ENCODE measurements at places on chromosomes 12 and 14.

DNA sequence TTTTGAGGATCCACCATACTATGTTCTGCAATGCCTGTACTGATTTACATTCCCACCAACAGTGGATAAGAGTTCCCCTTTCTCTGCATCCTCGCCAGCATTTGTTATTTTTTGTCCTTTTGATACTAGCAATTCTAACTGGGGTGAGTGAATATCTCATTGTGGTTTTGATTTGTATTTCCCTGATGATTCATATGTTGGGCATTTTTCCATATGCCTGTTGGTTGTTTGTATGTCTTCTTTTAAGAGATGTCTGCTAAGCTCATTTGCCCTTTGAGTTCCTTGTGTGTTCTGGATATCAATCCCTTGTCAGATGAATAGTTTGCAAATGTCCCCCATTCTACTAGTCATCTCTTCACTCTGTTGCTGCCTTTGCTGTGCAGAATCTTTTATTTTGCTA lies 49.0 kb upstream of the MSRB3 start:
- peak; percentile 30 for DNase-seq

DNA sequence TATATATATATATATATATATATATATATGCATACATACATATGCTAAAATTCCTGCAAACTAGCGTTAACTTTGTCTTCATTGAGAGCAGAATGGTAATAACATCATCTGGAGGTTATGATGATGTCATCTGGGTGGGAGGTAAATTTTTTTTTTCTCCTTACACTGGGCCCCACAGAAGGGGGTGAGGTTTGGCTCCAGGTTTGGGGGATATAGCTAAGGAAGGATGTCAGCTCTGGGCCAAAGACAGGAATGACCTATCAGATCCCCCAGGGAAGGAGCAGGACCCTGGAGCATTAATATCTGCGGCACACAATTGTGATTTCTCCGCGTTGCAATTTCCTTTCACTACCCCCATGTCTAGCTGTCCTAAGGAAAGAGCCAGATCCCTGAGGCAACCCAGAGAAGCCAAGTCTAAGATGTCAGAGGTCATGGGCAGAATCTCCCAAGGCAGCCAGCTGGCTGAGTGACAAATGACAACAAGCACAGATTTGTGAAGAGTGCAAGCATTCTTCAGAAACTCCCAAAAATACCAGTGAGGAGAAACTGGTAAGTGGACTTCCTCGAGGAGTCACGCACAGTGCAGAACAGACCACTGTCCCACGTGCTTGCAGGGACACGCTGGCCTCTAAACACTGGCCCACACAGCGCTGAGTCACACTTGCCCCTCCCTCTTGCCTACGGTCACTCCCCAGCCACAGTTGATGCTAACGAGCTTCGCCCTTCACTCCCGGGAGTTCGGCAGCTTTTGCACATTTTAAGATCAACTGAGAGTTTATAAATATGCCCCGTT lies 9.9 kb downstream of the UBC start:
- DNase-seq: peak; percentile 94

GRCh38 chr14:94112513-94113063 lies 2.1 kb downstream of the IFI27 start:
- DNase-seq: no peak

DNA sequence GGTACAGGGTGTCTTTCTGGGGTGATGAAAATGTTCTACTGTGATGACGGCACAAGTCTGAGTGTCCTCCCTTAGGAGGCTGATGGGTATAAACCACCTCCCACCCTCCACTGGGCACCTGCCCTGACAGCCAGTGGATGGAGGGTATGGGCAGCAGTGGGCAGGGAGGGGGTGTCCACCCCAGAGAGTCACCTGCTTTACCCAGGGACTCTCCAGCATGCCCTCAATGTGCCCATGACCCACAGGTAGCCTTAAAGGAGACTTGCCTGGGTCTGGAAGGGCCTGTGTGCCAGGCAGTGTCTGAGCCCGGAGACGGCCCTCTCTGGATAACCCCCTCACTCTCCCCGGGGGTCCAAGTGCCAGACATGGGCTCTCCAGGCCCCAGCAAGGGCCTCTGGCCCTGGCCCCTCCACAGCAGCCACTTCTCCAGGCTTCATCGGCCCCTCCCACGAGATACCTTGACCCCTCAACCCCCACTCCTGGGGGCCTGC lies 38.8 kb downstream of the CCNK start:
- DNase-seq: no peak

DNA sequence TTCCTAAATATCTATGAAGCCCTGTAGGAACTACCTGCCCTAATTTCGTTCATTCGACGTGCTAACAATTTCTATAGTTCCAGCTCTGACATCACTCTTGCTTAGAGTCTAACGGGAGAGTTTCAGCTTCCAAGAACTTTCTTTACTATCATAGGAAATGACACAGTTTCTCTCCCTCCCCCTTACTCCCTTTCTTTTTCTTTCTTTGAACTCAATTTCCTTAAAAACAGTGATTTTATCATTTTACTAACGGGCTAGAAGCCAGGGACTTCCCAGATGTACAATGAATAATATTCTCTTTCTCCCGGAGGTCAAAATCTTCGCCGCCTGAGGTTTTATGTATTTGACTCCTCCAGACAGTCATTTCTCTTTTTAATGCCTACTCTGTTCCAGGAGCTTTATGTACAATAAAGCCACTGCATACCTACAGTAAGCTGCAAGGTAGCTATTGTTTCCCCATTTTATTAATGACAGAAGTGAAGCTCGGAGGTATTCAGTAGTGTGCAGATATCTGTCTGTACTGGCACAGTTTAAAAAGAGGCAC lies 15.7 kb downstream of the SMCO2 start:
- DNase-seq: peak; percentile 69

- DNase-seq: no peak
Measured at GRCh38 chr14:104434214-104435076, 145.1 kb upstream of the C14orf180 start.

DNA sequence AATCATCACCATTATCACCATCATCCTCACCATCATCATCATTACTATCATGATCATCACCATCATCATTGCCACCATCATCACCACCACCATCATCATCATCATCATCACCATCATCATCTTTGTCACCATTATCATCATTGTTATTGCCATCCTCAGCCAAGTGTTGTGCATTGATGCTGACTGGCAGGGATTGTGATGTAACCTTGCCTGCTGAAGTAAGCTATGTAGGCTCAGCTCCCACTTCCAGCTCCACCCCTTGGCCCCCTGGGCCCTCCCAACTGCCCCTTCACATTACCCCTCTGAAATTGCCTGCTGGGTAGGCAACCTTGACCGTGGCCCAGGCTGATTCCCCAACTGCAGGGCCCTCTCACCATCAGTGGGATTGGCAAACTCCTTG lies 37.6 kb downstream of the SVOP start:
- no peak for DNase-seq

- peak; percentile 78 for DNase-seq
Measured at GRCh38 chr14:89308232-89308959, 108.6 kb downstream of the FOXN3 start.

DNA sequence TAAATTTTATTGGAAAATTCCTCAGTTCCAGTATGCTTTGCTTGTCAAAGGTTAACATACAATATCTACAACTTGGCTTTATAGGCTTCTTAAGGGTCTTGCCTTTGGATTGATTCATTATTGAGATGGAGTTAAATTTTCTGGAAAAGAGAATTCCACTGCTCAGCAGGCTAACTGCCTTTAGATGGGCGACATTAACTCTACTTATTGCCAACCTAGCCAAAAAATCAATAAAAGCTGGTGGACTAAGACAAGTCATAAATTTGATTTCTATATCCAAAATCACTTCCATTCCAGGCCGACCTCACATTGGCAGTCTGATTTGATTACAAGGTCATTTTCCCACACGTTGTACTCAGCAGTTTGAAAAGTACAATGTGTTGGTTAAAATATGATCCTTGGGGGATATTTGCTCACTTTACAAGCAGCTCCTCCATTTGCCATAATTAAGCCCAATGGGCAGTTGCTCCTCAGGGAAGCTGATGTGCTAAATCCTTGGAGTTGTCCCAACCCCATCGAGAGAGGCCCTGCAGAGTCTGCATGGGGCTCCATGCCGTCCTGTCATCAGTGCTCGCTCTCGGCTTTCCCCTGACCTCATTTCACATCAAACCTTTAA lies 36.1 kb upstream of the CRY1 start:
- DNase-seq: no peak

GRCh38 chr14:82987502-82988124 lies 1454.0 kb upstream of the SEL1L start:
- no peak for DNase-seq

DNA sequence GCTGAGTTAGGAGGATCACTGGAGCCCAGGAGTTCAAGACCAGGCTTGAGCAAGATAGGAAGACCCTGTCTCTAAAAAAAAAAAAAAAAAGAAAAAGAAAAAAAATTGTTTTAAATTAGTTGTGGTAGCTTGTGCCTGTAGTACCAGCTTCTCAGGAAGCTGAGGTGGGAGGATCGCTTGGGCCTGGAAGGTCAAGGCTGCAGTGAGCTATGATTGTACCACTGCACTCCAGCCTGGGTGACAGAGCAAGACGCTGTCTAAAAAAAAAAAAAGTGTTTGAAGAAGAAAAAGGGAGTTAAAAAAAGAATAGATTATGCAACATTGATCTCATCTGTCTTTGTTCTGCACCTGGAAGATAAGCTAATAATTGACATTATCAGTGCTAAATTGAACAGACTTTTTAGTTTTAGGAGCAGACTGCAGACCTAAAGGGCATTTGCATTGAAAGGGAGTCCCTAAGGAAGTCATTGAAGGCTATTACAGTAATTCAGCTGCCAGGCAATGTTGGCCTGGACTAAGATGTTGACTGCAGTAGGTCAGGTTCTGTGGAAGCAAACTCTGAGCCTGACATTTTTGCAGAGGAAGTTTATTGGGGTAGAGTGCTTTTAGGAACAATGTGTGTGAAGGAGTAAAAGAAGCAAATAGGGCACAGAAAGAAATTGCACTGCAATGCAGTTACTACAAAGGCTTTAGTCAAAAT lies 215.8 kb downstream of the PCNX1 start:
- DNase-seq: no peak

DNA sequence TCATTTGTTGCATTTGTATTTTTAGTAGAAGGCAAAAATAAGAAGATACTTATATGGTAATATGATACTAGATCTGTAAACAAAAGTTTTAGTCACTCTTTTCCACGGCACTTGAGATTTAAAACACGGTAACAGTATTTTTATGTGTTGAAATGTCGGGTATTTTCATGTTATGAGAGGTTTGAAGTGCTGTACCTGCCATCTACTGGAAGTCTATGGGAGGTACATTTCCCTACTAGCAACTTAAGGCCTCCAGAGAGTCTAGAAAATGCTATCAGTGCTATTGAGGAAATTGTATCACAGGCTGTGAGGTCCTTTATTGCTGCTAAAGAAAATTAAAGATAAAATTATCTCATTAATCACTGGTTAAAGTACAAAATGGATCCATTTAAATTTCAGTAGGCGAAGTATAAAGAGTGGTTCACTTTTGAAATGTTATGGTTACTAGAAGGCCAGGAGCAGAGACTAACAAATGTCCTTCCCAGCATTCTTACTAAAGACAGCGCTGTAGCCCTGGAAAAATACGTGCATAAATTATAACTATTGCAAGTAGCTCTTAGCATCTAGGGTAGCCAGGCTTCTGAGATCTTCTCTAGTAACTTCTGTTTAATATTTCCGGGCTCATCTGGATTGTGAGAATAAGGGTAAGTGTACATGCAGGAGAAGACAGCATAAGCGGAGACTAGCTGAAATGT lies 77.6 kb upstream of the PRKD1 start:
- DNase-seq: peak; percentile 6

DNA sequence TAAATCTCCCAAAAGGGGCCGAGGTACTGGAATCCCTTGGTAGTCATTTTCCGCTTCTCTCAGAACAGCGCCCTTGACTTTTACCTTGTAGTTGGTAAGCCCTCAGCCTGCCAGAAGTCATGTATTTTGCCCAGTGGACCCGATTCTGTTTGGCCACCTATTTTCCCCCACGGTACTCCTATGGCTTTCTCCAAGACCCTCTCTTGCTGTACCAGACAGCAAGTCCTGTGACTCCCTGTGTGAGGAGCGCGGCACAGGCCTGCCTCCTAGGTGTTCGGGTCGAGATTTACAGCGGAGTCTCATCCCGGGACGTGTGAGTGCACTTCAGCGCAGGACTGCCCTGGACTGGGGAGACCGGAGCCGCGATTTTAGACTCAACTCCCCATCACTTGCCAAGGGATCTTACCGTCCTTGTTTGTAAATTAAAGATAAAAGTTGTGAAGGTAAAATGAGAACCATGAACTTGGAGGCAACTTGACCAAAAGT lies 1.1 kb upstream of the MBD6 start:
- no peak for DNase-seq

DNA sequence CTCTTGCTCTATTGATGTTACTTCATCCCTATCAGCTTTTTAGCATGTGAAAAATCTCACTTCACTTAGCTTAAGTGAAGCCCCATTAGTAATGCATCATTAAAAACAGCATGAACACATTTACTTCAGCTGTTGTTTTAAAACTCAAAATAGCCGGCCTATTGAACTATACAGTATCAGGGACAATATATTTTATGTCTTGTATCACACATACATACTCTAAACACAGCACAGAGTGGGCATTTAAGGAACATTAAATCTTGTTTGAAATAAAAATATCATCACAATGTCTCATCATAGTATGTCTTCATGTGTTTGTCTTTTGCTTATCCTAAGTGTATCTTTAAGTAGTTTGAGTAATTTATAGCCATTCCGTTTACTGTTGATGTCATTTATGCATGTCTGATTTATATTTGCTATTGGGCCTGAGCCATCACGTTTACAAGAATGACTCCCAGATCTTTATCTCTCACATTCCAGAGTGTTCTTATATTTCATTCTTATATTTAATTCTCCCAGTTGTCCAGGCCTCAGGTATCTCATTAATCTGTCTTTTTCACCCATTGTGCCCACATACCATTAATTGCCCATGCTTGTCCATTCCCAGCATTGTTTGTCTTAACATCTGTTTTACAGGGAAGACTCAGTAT lies 57.5 kb downstream of the ARHGAP5 start:
- DNase-seq: no peak

DNA sequence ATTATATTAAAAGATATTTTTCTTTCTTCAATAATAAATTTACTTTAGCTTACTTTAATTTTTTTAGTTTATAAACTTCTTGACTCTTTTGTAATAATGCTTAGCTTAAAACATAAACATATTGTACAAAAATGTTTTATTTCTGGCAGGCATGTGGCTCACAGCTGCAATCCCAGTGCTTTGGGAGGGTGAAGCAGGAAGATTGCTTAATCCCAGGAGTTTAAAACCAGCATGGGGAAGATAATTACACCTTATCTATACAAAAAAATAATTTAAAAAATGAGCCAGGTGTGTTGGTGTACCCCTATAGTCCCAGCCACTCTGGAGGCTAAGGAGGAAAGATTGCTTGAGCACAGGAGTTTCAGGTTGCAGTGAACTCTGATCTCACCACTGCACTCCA lies 120.7 kb downstream of the GPHN start:
- DNase-seq: no peak

GRCh38 chr12:103128862-103129501 lies 171.5 kb downstream of the ASCL1 start:
- DNase-seq: no peak

DNA sequence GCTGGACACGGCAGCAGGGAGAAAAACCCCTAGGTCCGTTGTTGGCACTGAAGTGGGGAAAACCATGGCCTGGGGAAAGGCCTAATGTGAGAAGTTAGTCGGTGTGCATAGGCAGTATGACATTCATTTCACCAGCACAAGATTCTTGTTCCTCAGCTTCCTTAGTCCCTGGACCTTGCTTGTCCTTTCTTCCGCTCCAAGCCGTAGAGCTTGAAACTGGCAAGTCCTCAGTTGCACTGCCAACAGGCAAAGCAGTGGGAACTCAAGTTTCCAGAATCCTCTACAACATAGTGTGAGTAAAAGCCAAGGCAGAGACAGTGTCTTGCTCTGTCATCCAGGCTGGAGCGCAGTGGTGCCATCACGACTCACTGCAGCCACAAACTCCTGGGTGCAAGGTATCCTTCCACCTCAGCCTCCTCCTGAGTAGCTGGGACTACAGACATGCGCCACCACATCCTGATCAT lies 138.5 kb upstream of the AMIGO2 start:
- no peak for DNase-seq

Data from suppressor macrophage treated with lipopolysaccharide for 4 hours (primary cell).